Skeletal muscle cell (primary cell): ENCODE measurements at places on chromosomes 7 and 10.

GRCh38 chr7:79620291-79620690, 166.8 kb upstream of the MAGI2 start:
- no peak for DNase-seq

DNA sequence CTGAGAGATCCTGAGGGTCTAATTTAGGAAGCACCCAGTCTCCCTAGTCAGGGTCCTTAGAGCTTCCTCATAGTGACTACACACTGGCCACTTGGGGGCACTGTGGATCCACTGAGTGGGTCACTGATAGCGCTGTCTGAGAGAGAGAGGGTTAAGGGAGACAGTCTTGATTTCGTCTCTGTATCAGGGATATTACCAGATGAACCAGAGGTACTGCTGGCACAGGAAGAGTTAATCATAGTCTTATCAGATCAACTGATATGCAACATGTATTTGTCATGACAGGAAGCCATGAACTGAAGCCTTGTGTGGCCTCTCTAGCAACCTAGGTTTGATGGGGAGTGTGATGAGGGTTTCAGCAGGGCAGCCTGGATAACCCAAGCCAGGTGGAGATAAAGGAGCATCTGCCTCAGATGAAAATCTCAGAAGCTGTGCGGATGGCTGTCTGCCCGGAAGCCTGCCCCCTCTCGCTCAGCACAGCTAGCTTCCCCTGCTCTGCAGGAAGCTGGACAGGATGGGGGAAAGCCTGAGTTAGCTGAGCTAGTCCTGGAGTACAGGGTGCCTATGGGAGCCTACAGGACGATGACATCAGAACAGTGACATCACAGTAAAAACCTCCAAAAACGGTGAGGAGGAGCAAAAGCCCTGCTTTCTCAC, 214.0 kb upstream of the PRSS1 start:
- DNase-seq = peak; percentile 68

DNA sequence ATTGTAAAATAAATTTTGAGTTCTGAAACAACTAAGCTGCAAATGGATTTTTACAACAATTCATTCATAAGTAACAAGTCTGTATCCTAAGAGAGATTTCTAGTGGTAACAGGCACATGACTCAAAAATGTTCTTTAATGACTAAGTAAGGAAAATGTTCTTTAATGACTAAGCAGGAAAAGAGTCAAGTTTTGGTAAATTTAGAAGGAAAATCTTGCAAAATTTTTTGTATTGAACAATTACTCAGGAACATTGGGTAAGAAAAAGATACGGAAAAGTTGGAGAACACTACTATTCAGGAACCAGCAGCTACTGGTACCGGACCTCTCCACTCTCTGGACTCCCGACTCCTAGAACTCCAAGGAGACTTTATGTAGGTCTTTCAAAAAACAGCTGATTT, 33.5 kb downstream of the HYCC1 start:
- DNase-seq = peak; percentile 26

DNA sequence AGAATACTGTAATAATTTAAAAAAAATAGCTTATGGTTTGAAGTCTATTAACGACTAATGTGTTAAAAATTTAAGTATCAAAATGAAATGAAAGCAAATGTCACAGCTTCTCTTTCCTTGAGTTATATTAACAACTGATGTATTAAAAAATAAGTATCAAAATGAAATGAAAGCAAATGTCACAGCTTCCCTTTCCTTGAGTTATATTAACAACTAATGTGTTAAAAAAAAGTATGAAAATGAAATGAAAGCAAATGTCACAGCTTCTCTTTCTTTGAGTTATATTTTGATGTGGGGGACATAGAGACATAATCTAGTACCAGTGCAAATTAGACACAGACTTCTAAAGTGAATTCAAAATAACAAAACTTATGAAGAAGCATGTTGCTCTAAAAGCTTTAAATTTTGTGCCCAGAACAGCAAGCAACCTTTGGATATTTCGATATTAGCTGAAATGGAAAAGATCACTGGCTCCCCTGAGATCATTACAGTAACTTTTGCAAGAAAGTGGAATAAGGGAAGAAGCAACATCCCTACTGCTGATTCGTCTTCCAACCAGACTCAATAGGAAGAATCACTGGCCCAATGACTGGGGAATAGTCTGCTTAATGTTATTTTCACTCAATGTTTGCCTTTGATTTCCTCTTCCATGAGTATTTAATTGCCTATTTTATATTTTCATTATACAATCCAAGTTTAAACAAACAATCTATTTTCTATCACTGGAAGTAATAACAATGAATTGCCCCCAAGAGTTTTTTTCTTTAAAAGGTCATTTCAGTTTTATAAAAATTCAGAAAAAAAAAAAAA, 8.0 kb downstream of the SKAP2 start:
- DNase-seq = no peak

DNA sequence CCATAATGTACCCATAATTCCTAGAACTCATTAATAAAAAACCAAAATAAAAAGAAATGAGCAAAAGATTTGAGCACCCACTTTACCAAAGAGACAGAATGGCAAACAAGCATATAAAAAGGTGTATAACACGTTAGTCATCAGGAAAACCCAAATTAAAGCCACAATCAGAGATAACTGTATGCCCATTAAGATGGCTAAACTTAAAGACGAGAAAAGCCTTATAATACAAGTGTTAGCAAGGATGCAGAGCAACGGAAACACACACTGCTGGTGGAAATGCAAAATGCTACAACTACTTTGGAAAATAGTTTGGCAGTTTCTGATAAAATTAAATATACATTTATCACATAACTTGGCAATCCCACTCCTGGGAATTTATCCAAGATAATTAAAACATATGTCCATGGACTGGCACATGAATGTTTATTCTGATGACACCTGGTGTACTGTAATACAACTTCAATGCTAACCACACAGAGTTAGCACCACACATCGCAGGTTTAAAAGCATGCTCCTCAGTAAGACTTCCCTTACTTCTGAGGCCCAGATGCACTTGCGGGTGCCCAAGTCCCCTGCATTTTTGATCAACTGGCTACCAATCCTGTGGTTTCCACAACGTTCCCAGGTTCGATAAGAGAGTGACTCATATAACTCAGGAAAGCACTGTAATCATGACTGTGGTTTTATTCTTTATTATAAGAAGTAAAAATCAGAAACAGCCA, 158.6 kb downstream of the SNX13 start:
- peak; percentile 9 for DNase-seq

DNA sequence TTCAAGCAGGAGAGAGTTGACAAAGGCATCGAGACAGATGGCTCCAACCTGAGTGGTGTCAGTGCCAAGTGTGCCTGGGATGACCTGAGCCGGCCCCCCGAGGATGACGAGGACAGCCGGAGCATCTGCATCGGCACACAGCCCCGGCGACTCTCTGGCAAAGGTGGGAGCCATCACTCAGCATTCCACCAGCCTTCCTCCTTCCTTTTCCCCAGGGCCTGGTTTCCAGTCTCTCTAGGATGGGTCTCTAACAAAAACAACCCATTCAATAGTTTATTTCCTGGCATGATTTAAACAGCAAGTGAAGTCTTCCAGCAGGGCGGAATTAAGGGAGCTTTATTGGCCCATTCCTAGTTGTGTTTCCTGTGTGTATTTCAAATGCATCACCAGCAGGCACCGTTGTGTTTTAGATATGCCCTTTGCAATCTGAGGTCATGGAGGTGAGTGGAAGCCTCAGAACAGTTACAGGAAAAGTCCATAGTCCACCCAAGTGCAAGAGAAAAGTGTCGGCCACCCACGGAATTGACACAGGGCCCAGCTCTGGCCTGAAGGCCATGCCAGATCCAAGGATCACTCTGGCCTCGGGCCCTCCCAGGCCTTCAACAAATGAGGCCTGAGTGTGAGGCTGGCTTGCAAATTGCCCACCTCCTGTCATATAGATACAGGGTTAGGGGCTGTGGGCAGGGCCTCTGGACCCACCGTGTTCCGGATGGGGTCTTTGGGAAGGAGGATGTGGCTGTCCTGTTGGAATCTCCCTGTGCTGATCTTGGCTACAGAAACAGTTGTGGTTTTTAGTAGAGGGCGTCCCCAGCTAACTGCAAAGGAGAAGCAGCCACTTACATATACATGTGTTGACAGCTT, 46.9 kb upstream of the TRIM8 start:
- no peak for DNase-seq

DNA sequence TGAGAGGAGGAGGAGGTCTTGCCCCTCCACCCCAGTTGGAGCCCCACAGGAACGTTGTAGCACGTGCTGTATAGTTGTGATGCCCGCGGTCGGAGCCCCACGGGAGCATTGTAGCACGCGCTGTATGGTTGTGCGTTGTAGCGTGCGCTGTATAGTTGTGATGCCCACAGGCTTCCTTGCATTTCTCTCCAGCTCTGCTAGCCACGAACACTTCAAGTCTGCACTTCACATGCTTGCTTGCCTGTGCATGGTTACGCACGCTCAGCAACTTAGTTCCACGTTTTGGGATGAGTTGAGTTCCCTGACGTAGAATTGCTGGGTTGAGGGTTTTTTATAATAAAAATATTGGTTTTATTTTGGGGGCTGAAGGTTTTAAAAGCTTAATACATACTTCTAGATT, 41.6 kb downstream of the DNAJB6 start:
- no peak for DNase-seq

DNA sequence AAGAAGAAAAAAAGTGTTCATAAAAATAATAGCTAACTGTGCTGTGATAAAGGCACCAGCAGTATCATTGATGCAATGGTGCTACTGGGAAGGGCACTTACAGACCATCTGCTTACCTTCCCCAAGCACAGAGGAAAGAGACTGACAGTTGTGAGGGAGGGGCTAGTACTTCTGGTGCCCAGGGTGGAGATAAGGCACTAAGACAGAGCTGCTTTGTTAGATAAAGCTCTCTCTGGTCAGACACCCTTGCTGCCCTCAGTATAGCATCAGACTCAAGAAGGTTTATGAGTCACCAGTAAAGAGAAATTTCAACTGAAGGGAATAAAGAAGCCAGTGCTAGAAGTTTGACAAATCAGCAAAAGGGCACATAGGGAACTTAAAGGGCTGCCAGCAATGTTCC, 325.6 kb downstream of the HPSE2 start:
- DNase-seq = no peak

DNA sequence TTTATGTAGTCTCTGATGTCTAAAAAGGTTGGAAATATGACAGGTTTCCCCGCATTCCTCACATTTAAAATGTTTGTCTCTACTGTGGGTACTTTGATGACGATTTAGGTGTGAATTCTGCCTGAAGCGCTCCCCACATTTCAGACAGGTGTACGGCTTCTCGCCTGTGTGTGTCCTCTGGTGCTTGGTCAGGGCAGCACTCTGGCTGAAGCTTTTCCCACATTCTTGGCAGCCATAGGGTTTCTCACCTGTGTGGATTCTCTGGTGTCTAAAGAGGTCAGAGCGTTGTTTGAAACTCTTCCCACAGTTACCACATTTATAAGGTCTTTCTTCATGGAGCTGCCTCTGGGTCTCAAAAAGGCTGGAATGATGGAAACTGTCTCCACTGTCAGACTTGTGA, 6.3 kb downstream of the ZNF394 start:
- no peak for DNase-seq

DNA sequence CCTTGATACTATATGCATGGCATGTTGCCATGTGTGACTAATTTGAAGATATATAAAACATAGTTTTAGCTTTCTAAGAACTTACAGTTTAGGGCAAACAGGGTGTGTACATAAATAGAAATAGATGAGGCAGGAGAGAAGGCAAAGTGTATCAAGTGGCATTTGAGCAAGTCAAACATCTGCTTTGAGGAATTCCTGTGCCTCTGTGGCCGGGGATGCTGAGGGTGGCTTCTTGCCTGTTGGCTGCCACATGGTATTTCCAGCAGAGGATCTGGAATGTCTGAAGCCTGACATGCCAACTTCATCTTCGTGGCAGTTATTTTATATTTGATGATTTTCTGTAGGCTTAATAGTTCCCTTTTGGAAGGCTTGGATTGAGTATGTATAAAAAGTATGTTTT, 6.0 kb downstream of the SSBP1 start:
- no peak for DNase-seq

DNA sequence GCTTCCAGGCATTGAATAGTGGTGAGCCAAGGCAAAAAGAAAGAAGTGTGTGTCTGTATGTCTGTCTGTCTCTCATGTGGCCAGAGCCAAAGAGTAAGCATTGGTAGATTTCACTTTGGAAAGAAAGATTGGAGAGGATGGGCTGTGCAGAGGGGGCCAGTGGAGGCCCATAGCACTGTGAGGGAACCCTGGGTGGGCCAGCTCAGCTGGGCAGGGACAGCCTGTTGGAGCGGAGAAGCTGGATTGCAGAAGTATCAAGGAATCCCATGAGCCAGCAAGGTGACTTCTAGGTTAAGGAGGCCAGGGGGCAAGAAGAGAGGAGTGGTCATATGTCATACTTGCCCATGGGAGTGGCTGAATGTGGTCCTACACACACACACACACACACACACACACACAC, 1.5 kb upstream of the GRID1 start:
- no peak for DNase-seq

DNA sequence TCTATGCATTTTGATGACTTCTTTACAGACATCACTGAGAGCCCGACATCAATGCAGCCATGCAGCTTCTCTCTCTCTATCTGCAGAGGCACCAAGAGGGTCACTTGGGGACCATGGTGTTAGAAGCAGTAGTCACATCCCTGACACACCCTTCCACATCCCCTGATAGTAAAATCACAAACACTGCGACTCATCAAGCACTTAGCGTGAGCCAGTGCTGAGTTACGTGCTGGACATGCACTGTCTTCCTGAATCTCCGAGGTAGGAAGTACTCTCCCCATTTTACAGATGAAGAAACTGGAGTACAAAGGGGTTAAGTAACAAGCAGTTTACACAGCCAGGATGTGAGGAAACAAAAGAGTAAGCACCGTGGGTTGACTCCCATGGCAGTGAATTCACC, 109.2 kb downstream of the OSBPL3 start:
- no peak for DNase-seq

GRCh38 chr7:39987641-39988347, 37.7 kb downstream of the CDK13 start:
- no peak for DNase-seq

DNA sequence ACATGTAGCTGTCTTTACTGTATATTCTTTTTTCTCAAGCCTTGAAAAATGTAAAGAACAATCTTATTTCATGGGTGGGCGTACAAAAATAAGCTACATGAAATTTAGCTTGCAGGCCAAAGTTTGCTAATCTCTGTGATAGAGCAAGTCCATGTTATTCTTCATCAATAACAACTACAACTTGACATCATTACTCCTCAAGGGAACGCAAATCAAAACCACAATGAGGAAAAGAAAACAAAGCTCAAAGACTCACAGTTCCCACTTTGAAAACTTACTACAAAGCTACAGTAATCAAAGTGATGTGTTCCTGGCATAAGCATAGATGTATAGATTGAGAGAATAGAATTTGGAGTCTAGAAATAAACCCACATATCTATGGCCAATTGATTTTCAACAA, 62.5 kb downstream of the GNA12 start:
- peak; percentile 56 for DNase-seq

GRCh38 chr10:46309511-46310142, 22.8 kb downstream of the ANTXRL start:
- no peak for DNase-seq

- DNase-seq = no peak
Observed at GRCh38 chr10:132619927-132620326, 82.3 kb downstream of the INPP5A start.
